ENCODE measurements at places on chromosomes 4 and X.
A peak's percentile ranks its signal among the peaks of the same experiment; 100 is the strongest.

DNA sequence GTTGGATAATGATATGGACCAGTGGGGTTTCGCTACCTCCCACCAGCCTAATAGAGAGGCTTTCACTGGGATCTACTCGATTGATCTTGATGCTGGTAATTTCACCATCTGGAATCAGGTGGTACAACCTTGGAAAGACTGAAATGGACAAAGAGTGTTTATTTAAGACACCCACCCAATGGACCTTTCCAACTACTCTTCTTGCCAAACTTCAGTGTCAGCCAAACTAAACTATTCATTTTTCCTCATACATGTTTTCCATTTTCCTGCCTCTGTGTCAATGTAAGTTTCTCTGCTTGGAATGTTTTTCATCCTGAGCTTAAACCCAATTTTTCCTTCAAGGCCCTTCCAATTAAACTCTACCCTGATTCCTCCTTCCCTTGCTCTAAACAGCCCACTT lies 92.6 kb downstream of the LNX1 start:
- no peak for DNase-seq

- peak; percentile 70 for DNase-seq
Observed at GRCh38 chr4:168784786-168785461, 225.1 kb downstream of the CBR4 start.

DNA sequence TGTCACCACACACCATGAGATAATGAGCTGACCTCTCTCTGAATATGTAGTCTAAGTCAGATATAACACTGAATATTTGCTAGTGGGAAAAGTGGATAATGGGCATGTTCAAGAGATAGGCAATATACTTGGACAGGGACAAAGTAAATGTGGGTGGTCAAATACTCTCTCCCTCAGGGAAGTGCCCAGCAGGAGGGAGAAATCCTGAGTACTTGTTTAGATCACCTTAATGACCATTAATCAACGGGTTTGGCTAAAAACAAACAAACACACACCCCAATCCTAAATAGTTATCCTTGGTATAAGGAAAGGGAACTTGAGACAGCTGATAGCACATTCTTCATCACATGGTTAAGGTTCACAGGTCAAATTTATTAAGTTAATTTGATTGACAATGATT lies 933.5 kb downstream of the C4orf33 start:
- no peak for DNase-seq

- no peak for DNase-seq
Observed at GRCh38 chr4:188282471-188283232, 143.4 kb downstream of the TRIML1 start.

- no peak for DNase-seq
Observed at GRCh38 chr4:52425751-52426326, 233.3 kb downstream of the USP46 start.

GRCh38 chr4:1604706-1605205 lies 79.4 kb downstream of the FAM53A start:
- DNase-seq: no peak

- no peak for DNase-seq
Observed at GRCh38 chr4:11397819-11398610, 30.7 kb downstream of the HS3ST1 start.

GRCh38 chr4:53706422-53707032 lies 115.2 kb upstream of the LNX1 start:
- DNase-seq: peak; percentile 43

GRCh38 chr4:77043507-77044136 lies 32.2 kb downstream of the CCNI start:
- no peak for DNase-seq

DNA sequence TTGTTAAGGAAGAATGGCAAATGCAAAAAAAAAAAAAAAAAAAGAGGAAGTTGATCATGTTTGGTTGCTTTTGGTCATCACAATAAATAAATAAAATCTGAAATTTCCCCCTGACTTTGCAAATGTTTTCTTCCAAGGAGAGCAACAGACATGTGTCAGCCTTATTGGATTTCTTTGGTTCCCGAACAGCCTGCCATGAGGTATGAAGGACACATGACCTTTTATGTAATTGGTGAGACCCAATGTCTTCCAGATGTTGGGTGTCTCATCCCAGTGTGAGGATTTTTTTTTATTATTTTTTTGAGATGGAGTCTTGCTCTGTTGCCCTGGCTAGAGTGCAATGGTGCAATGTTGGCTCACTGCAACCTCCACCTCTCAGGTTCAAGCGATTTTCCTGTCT lies 24.6 kb upstream of the CD99 start:
- DNase-seq: no peak

- DNase-seq: no peak
Observed at GRCh38 chrX:131818297-131818936, 204.7 kb upstream of the STK26 start.

DNA sequence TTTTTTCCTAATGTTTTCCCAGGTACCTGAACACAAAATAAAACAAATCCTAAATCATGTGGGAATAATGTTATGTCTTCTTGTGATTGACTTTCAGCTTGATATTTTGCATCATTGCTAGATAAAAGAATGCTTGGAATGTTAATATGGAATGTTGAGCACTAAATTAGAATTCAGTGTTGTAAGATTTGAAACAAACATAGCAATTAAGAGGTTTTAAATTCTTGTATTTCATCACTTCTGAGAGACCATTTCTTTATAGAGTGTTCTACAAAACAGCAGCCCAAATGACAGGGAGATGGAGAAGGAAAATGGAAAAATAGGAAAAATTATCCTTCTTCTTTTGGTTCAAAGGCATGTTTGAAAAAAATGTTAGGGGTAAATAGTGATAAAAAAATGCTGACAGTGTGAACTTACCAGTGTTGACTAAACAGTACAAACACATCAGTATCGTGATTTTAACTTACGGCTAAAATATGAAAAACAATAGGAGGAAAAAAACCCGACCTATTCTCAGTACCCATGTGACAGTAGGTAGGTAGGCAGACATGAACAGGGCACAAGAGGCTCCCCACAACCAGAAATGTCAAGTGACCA lies 102.6 kb upstream of the PDE5A start:
- DNase-seq: no peak

DNA sequence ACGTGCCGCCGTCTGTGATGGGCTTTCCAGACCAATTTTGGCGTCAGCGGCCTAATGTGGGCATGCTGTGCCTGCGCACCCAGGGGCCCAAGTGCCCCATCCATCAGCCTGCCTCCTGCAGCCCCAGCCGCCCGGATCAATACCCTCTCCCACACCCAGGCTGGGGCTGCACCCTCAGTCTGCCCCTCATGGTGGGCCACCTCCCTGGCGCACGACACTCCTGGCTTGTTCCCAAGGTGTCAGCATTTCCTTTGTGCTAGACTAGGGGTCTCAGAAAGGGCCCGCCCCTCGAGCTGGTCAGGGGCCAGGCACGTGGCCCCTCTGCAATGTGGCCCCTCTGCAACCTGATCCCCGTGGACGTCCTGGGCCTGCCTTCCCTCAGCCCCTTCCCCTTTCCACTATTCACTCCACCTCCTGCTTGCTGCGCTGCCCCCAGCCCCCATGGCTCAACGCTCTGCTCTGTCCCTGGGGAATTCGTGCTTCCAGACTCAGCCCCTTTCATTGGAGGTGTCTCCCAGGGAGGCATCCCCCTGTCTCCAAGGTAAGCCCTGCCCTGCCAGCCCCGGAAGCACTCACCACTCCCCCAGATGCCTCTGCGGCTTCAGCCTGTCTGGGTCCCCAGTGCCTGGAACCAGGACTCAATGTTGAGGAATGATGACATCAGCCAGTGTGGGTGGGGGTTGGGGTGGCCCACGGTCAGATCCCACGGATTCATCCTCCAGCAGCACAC lies 130.8 kb downstream of the HMX1 start:
- DNase-seq: peak; percentile 25

- DNase-seq: peak; percentile 11
Observed at GRCh38 chr4:165602621-165603020, 223.8 kb downstream of the CPE start.

GRCh38 chr4:59044286-59044900 lies 1934.2 kb upstream of the IGFBP7 start:
- no peak for DNase-seq

DNA sequence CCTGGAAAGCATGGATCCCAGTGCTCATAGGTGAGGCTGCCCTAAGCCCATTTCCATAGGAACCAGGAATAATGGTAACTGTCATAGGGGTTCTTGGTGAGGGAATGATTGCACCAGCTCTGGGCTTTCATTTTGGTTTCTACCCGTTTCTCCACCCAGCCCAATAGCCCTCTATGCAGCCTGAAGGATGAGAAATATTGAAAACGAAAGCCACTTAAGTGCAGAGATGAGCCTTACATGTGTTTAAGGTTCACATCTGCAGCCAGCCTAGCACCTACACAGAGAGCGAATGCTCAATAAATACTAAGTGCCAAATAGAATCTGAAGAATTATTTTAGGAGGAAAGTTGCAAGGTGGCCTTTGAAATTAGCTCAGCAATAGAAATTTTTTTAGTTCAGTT lies 60.4 kb downstream of the MCF2 start:
- DNase-seq: no peak

DNA sequence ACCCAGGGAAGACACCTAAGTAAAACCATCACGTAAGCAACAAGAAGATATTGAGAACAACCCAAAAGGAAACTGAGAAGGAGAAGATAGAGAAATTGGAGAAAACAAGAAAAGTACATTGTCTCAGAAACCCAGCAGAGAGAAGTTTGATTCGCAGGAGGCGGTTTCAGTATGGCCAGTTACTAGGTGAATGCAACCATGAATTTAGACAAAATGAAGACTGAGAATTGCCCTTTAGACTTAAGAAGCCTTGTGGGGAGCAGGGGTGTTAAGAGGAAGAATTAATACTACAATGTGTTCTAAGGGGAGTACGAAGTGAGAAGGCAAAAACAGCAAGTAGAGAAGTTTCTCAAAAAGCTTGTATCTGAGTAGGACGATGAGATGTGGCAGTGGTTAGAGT lies 229.3 kb upstream of the NEIL3 start:
- no peak for DNase-seq

- no peak for DNase-seq
Observed at GRCh38 chrX:40460926-40461325, 119.8 kb upstream of the ATP6AP2 start.

- no peak for DNase-seq
Observed at GRCh38 chr4:21476757-21477156, 471.8 kb downstream of the KCNIP4 start.

DNA sequence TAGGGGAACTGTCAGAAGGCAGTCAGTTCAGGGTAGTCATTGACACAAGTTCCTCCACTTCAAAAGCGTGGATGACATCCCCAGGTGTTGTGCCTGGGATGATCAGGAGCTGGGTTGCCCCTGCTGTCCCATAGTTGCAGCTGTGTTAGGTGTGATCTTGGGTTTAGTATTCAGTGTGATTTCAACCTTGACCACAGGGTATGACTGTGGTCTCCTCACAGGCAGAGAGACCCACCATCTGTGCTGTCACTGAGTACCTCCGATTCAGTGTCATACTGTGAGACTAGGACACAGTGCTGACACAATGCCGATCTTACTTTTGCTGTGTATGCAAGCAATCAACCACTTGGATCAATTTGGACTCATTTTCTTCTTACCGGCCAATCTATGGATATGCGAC lies 25.2 kb downstream of the FOXR2 start:
- DNase-seq: no peak

- DNase-seq: no peak
Observed at GRCh38 chr4:105241451-105241850, 94.8 kb downstream of the TET2 start.

DNA sequence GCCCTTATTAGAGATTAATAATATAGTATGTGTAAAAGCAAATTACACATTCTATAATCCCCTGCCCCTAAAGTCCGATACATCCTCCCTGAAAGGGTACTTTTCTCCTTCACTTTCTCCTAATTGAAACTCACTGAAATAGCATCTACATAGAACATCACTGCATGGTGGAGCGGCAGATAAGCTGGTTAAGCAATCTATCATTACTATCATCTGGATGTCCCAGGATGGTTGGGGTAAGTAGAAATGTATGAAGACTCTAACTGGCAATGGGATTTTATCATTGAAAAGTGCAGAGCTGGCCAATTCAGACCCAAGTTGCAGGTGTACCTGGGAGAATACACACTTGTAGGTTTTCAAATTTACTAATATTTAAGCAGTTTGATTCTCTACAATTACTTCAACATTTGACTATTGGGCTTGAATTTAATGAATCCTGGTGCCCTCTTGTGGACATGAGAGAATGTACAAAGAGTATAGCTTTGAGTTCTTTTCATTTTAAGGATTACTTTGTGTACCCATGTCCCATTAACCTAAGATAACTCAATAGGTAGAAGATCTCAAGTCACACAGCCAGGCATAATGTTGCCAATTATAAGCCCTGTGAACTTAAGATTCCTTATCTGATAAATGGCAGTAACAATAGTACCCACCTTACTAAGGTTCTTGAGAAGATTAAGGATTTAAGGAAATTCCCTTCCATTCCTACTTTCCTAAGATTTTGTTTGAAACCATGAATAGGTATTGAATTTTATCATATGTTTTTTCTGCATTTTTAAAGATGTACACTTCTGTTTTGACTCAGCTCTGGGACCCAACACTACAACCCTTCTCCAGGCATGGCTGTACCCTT lies 69.8 kb downstream of the SHROOM3 start:
- DNase-seq: peak; percentile 43

DNA sequence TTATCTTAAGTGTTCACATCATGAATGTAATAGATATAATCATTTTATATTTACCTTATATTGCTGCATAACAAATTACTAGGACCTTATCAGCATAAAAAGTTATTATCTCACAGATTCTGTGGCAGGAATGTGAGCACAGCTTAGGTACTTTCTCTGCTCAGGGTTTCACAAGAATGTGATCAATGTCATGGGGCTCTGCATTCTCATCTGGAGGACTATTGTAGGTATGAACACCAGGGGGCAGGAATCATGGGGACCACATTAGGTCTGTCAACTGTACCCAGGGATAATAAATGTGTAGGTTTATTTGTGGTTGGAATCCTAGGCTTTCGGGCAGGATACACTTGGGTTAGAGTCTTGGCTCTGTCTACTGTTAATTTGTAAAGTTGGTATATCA lies 519.2 kb downstream of the ARAP2 start:
- DNase-seq: no peak

- DNase-seq: no peak
Observed at GRCh38 chr4:5757091-5757490, 46.1 kb downstream of the EVC start.

DNA sequence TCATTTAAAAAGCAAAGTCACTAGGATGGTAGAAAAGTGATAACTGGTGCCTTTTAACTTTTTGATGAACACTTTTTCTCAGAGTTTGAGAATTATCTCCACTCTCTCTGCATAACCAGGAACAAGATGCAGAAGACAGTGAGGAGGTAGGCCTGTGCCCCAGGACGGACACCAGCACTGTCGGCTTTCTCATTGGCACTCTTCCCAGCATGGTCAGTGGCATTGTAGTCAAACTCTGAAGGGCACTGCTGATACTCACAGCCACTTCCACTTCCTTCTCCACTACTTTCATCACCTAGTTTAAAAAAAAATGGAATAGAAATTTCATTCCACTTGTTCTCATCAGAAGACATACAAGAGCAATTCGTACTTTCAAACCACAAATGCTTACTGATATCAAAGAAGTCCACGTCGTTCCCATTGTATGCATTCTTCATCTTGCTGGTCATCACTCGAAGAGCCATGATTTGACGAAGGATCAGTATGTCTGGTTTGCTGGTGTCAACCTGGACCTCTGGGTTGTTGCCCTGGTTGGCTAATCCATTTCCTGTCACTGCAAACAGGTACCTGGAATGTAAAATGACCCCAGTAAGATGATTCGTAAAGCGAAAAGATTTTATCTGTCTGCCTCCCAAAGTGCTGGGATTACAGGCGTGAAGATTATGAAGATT lies 84.8 kb upstream of the TFDP3 start:
- no peak for DNase-seq
